HEK293T (cell line): ENCODE measurements at places on chromosomes 12 and 14.

DNA sequence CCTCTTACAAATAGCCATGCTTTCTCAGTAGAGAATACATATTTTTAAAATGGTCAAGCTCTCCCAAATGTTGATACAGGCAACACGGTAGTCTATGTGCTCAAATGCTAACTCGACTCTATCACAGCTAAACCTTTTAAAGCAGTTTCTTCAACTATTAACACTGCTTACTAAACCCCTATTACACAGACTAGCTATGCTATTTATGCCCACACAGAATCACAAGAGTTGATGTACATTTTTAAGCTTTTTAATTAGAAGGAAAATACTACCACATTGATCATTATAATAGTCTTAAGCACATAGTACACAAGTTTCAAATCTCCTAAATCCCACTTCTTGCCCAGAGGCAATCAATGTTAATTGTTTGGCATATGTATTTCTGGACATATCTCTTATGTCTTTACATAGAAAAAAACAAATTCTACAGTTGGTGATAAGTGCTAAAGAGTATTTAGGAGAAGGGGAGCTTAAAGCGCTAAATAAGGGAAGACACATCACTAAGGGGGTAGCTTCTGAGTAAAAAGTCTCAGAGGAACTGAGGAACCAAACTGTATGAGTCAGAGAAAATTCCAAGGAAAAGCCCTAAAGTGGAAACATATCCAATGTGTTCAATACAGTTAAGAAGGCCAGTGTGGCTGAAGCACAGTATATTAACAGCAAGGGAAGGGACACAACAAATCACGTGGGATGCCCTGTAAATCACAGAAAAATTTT lies 13.7 kb downstream of the HNRNPC start:
- no peak for DNase-seq

DNA sequence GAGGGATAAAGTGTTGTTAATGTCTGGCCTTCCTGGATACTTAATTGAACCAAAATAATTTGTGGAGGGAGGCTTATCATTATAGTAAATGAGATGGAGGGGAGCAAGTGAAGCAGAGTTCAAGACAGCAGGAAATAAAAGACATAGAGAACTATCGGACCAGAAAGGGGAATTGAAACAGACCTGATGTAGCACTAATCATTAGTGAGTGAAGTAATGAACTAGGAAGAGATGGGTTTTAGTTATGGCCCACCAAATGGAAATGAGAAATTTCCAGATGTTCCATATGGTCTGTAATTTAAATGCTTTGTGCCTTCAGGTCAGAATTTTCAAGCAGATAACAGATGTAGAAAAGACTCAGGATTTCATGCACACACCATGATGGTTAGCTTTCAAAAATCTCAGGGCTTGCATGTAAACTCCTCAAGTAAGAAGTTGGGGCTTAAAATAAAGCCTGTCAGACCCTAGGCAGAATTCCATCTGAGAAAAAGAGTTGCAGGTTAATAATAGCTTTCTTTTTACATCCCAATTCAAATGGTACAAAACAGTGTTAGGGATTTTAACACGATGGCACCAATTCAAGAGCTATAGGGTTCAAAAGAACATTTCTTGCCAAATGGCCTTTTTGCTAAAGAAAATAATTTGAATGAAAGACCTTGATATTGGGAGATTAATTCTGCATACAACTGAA lies 355.8 kb downstream of the FSCB start:
- no peak for DNase-seq

DNA sequence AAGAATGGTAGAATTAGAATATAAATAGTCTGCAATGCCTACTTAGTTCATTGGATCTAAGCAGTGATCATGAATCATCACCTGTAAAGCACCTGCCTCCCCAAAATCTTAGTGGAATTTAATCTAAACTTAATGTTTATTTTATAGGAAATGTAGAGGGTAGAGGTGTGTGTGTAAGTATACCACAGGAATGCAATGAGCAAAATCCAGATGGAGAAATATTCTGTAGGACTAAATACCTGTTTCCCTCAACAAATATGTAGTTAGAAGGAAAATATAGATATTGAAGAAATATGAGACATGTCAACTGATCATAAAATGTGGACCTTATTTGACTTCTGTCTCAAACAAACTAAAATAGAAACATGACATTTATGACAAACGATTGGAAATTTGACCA lies 839.2 kb upstream of the FBXO33 start:
- DNase-seq, result no peak

- no peak for DNase-seq
Measured at GRCh38 chr12:24111616-24112015, 162.1 kb upstream of the SOX5 start.

DNA sequence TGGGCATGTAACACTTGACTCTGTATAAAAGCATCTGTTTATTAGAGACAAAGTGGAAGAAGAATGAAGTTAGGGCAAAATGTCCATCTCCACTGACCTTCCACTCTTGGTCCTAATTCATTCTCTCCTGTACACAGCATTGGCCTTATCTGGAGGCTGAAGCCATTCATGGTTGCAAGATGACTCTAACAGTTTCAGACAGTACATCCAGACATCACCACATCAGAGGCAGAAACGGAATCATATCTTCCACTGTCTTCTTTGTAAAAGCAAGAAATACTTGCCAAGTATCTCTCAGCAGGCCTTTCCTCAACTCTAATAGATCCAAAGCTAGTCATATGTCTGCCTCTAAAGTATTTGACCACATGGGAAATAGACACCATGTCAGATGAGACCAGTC lies 41.1 kb downstream of the PTHLH start:
- DNase-seq, result no peak

- DNase-seq, result no peak
Measured at GRCh38 chr12:91885851-91886731, 259.6 kb downstream of the BTG1 start.

- DNase-seq, result no peak
Measured at GRCh38 chr14:90616313-90616712, 199.9 kb downstream of the TTC7B start.

DNA sequence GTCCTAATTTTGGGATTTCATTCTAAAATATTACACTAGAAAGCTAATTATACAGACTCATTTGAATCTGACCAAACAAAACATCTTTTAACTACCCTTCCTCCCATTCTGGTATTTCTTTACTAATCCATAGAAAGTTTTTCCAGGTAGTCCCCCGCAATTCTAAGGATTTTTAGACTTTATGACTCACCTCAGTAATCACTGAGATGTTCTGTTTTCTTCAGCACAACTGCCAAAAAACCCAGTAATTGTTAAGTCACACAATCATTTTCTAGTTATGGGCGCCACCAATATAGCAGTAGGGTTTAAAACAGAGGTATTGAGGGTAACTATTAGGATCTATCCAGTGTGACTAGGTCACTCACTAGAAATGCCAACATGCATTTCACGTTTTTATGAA lies 1.6 kb upstream of the ARID4A start:
- no peak for DNase-seq

GRCh38 chr12:10829994-10830393 lies 3.8 kb upstream of the TAS2R10 start:
- DNase-seq, result no peak

DNA sequence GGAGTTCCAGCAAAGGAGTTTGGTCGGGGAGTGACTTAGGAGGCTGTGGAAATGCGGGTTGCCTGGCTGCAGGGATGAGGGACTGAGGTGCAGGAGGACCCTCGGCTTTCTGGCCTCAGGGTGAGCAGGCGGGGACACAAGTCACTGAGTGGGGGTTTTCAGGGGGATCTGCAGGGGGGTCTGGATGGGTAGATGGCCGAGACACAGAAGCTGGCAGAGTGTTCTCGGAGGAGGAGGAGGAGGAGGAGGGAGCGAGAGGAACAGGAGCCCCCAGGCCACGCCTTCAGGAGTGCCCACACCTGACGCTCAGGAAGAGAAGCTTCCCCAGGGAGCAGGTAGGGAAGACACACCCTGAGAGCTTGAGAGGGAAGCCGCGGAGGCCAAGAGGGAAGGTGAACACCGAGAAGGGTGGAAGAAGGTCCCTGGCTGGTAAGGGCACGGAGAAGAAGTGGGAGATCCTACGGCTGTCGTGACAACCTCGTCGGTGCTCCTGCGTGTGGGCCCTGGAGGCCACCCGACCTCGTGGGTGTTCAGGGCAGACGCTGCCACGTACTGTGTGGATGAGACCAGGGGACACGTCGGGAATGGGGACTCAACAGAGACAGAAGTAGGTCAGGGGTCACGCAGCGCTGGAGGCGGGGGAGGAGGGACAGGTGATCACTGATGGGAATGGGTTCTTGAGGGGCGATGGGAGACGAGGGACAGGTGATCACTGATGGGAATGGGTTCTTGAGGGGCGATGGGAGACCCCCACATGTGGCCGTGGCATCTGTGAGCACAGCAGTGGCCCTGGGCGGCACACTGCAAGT lies 109.4 kb downstream of the PIWIL1 start:
- no peak for DNase-seq

DNA sequence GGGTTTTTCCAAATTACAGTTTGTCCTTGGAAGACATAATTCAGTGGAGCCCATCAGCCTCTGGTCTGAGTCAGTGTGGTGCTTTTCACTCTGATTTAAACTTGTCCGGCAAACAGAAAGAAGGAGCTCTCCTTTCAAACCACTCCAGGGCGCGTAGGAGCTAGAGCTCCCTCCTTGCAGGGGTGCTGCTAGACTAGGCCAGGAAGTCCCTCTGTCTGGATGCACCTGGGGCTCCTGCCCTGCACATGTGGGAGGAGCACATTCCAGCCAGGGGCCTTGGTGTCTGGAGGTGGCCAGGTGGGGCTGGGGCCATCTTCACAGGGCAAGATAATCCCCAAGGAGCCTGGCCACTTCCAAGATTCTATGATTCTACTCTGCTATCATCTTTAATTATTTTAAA lies 3.1 kb downstream of the SERPINA3 start:
- no peak for DNase-seq

- DNase-seq, result peak; percentile 31
Measured at GRCh38 chr14:29805415-29806123, 122.1 kb downstream of the PRKD1 start.

- no peak for DNase-seq
Measured at GRCh38 chr14:92952481-92953298, 29.7 kb downstream of the CHGA start.

DNA sequence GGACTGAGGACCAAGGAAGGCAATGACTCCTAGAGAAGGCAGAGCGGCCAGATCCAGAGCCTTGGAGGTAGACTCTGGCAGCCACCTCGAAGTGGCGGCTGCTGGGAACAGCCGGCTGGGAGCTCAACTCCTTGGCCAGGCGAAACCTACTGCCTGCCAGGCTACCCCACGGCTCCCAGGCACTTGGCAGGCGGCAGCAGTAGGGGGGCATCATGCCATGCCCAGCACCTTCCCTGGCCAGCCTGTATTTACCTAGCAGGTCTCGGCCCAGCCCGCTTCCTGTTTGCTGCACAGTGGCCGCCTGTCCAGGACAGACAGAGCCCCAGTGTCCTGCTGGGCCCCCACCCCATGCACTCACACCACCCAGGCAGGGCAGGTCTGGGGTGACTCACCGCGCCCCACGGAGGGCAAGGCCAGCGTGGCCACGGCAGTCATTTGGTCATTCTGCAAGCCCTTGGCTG lies 10.2 kb downstream of the TRPV4 start:
- DNase-seq, result no peak

DNA sequence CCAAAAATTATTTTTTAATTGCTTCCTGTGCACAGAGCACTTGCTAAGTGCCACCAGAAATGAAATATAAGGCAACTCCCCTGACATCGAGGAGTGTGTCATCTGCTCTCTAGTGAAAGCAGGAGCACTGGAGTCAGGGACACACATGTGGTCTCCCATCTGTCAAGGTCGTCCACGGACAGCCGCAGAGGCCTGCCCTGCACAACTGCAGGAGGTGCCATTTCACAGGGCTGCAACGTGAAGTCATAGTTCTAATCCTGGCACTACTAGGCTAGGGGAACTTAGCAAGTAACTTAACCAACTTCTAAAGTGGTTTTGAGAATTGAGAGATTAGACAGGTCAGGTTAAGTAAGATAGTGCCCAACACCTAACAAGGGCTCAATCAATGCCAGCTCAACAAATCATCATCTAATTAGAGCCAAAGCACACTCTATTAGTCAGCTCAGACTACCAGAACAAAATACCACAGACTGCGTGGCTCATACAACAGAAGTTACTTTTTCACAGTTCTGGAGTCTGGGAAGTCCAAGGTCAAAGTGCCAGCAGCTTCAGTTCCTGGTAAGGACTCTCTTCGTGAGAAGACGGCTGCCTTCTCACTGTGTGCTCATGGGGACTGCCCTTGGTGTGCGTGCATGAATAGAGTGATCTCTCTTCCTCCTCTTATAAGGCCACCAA lies 30.7 kb downstream of the FOXN3 start:
- DNase-seq, result no peak

DNA sequence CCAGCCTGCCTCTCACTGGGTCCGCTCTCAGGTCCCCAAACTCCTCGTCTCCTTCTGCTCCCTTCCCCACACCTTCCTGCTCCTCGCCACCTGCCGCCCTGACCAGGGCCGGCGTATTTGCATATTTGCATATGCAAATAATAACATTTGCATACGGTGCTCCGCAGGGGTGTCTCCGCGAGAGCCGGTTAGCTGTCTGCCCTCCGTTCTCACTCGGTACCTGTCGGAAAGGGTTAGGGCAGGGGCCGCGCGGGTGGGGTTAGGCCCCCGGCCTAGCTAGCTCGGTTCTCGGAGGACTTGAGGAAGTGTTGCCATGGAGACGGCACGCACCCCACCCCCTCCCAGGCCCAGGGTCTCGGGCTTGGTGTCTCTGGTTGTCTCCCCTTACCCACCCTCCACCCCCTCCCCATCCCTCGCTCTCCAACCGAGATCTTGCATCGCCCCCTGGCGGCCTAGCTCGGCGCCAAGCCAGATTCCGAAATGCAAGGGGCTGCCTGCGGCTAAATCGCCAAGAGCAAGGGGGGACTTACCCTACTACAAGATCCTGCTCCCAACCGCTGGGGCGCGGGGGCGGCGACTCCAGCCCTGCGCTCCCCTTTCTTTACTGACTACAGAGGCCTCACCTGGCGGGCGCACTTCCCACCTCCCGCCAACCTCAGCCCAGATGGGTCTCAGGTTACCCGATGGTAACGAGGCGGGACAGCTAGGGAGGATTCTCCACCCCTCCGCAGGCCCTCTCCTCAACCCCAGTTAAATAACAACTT lies 8.1 kb downstream of the STAC3 start:
- DNase-seq, result peak; percentile 75

GRCh38 chr12:104689635-104690034 lies 232.9 kb downstream of the CHST11 start:
- no peak for DNase-seq

DNA sequence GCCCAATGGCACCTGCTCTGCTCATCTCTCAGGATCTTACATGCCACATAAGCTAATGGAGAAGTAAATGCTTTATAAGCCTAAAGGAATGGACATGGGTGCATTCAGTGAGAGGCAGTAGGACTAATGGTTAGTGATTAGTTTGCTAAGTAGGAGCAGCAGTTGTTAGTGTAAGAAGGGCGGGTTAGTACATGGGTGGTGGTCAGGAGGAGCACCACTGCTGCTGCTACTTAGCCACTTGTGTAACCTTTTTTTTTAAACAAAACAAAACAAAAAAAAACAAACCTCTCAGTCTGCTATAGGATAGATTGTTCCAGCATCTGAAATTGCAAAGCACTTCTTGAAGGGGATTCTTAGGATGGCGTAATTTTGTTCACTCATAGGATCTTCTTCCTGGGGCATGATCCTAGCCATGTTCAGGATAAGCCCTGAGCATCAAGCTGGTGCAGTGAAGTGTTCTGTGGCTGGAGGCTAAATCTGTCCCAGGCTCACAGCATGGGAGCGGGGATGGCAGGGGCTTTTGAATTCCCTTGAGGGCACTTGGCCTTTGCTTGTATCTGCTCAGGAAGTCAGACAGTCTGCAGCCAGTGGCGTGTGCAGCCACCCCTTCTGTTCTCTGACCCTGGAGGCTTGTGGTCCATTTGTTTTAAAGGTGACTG lies 63.6 kb downstream of the CHST11 start:
- DNase-seq, result no peak

- DNase-seq, result peak; percentile 39
Measured at GRCh38 chr12:15522574-15523187, 200.4 kb downstream of the PTPRO start.
